ENCODE measurements at places on chromosomes 7 and 10.

DNA sequence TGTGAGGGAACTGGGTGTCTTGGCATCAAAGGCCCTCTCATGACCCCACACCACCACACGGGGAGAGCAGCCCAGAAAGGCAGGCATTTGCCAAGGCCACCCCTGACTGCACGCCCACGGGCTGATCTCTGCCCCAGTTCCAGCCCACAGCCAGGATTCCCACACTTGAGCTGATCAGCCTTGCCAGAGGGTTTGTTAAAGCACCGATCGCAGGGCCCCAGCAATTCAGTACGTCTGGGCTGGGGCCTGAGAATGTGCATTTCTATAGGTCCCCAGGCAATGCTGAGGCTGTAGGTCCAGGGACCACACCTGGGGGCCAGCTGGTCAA, 103.9 kb downstream of the TNS3 start:
- no peak overlapping the region for H3K27ac ChIP-seq
- H3K27me3 ChIP-seq, result no peaks in the 10 kb centered on the region
- H3K4me3 ChIP-seq, result no peak overlapping the region
- H3K36me3 ChIP-seq, result no peaks in the 10 kb centered on the region
- DNase-seq, result no peak

GRCh38 chr7:151882734-151883133, 5.8 kb upstream of the PRKAG2 start:
- H3K36me3 ChIP-seq, result no peaks in the 10 kb centered on the region
- no peak for DNase-seq
- H3K27me3 ChIP-seq, result no peaks in the 10 kb centered on the region
- peaks cover 5% of the 10 kb centered on the region for H3K4me1 ChIP-seq
- H3K27ac ChIP-seq, result no peak overlapping the region

DNA sequence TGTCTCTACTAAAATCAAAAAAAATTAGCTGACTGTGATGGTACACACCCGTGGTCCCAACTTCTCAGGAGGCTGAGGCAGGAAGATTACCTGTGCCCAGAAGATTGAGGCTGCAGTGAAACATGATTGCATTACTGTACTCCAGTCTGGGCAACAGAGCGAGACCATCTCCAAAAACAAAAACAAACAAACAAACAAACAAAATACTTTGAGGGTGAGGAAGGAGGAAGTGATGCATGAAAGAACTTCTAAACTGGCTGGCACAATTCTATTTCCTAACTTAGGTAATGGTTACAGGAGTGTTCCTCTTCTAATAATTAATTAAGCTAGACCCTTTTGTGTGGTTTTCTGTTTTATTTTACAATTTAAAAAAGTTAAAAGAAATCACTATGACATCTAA, 15.5 kb downstream of the WAPL start:
- H3K4me3 ChIP-seq, result no peak overlapping the region
- no peak overlapping the region for H3K27ac ChIP-seq
- H3K27me3 ChIP-seq, result no peaks in the 10 kb centered on the region
- peaks cover 22% of the 10 kb centered on the region for H3K4me1 ChIP-seq

DNA sequence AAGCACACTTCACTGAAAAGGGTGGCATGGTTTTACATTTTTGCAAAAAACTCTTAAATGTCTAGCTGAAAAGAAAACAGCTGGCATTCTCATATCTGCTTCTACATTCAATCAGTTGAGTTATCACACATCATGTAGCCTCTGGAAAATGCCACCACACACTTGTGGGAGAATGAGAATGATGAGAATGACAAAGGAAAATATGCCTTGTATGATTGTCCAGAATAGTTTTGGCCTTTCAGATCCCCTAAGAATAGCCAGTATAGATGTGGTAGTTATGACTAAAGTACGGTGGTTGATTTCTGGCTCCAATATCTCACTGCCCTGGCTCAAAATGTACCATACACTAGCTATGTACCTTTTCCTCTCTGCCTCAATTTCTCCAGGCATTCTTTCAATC, 30.2 kb upstream of the FRMD4A start:
- no peaks in the 10 kb centered on the region for H3K27me3 ChIP-seq
- no peaks in the 10 kb centered on the region for H3K4me1 ChIP-seq
- no peak overlapping the region for H3K4me3 ChIP-seq

- H3K36me3 ChIP-seq, result no peaks in the 10 kb centered on the region
- H3K4me3 ChIP-seq, result no peak overlapping the region
- H3K4me1 ChIP-seq, result no peaks in the 10 kb centered on the region
- H3K27me3 ChIP-seq, result no peaks in the 10 kb centered on the region
- DNase-seq, result no peak
Measured at GRCh38 chr7:89085580-89085979, 290.0 kb upstream of the TEX47 start.

DNA sequence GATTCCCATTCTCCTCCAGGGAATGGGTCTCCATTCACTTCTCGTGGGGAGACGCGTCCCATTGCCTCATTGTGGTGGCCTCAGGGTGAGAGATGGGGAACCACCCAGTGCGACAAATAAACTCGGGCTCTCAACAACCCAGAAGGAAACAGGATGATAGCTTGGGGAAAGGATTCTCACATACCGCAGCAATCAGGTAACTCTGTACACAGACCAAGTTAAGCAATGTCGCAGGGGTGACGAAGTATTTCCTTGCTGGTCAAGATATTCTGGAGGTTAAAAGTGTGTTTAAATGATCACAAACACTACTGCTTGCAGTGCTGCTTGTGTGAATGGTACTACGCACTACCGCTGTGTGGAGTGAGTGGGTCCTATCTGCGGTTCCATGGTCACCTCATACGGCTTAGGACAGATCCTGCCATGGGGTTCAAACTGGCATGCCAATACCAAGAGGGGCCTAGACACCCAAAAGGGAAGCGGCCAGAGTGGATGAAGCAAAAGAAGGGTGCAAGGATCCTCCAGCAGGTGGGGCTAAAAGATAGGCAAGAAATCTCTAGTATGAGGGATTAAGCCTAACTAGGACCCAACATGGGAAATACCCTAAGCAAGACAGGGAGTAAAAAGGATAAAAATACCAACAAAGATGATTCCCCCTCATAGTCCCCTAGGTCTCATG, 143.8 kb upstream of the TMEM106B start:
- peak; percentile 38 for DNase-seq
- H3K4me1 ChIP-seq, result no peaks in the 10 kb centered on the region
- no peak overlapping the region for H3K27ac ChIP-seq
- H3K27me3 ChIP-seq, result no peaks in the 10 kb centered on the region

GRCh38 chr7:17103170-17103569, 195.3 kb upstream of the AHR start:
- no peak overlapping the region for H3K4me3 ChIP-seq
- no peak overlapping the region for H3K27ac ChIP-seq
- no peak for DNase-seq
- H3K27me3 ChIP-seq, result no peaks in the 10 kb centered on the region
- no peaks in the 10 kb centered on the region for H3K36me3 ChIP-seq

DNA sequence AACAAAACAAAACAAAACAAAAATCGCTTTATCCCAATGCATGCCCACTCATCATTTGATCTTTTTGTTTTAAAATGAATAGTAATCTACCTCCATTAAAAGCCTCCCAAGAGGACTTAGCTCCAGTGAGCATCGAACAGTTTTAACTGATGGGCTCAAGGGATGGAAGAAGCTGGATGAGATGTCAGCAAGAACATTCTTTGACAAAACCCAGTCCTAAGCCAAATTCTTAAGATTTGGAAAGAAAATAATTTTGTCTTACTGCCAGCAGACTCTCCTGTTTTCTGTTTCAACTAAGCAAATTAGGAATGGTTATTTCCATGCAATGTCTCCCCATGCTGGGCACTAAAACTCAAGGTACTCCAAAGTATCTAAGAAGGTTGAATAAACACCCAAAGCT, 127.3 kb downstream of the RNLS start:
- DNase-seq, result no peak
- no peak overlapping the region for H3K27ac ChIP-seq
- H3K36me3 ChIP-seq, result no peaks in the 10 kb centered on the region

DNA sequence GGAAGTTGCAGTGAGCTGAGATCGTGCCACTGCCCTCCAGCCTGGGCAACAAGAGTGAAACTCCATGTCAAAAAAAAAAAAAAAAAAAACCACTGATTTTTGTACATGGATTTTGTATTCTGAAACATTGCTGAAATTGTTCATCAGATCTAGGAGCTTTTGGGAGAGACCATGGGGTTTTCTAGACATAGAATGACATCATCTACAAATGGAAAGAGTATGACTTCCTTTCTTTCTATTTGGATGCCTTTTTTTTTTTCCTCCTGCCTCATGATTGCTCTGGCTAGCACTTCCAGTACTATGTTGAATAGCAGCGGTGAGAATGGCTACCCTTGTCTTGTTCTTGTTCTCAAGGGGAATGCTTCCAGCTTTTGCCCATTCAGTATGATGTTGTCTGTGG, 89.1 kb downstream of the ANLN start:
- no peak overlapping the region for H3K4me3 ChIP-seq
- H3K27me3 ChIP-seq, result no peaks in the 10 kb centered on the region
- DNase-seq, result no peak
- no peaks in the 10 kb centered on the region for H3K36me3 ChIP-seq
- H3K27ac ChIP-seq, result no peak overlapping the region
- no peaks in the 10 kb centered on the region for H3K4me1 ChIP-seq

DNA sequence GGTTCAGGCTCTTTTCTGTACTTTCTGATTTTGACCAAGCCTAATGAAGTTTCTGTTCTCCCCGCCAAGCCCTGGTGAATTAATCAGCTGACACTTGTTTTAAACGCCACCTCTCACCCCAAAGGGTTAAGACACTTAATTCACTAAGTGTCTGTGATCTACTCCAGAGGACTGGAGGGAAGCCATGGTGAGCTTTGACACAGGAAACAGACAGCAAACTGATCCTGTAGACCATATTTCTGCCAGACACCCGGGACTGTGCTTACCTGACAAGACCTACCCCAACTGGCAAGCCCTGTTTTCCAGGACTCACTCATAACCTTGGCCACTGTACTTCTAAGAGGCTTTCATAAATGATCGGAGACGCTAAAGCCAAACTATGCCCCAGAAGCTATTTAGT, 126.0 kb downstream of the STRA8 start:
- DNase-seq, result no peak

- no peaks in the 10 kb centered on the region for H3K27me3 ChIP-seq
- H3K27ac ChIP-seq, result no peak overlapping the region
- H3K36me3 ChIP-seq, result no peaks in the 10 kb centered on the region
- H3K4me1 ChIP-seq, result no peaks in the 10 kb centered on the region
Measured at GRCh38 chr7:79130715-79131114, 322.8 kb downstream of the MAGI2 start.

DNA sequence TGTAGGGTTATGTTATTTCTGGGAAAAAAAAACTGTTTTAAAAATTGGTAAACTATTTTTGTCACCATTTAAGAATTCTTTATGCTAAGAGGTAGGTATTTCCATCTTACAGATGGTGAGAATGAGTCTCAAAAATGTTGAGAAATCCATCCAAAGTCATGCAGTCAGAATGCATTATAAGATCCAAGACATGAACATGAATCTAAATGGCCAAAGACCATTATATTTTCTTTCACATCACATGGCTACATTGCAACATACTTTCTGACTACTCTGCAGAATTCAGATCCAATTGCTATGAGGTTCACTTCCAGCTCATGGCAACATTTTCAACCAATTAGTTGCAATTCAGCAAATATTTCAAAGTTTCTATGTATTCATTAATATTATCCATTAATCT, 181.2 kb downstream of the TWIST1 start:
- no peak overlapping the region for H3K27ac ChIP-seq
- H3K27me3 ChIP-seq, result no peaks in the 10 kb centered on the region
- H3K4me3 ChIP-seq, result no peak overlapping the region
- no peaks in the 10 kb centered on the region for H3K36me3 ChIP-seq
- no peaks in the 10 kb centered on the region for H3K4me1 ChIP-seq

DNA sequence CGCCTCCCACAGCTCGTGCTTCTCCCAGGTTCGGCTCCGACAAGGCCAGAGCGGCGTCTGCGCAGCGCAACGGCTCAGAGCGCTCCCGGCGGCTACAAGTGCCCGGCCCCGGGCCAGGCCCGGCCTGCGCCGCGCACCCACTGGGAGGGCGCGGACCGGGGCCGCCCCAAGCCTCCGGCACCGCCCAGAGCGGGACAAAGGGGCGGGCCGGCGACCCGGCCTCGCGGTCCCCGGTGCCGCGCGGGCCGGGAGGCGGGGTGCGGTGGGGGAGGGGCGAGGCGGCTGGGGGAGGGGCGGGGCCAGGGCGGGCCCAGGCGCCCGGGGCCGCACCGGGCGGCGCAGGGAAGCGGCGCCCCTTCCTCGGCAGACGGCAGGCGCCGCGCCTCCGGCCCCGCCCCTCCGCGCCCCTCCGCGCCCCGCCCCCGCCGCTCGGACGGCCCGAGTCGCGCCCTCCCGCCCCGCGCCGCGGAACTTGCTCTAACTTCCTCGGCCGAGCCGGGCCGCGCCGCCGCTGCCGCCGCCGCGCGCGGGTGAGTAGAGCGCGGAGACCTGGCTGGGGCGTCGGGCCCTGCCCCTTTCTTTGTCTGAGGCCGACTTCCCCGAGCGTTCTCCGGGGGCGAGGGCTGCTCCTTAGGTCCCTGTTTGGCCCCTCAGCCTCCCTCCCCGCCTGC, at the start of gene TSPAN14:
Gene TSPAN14 (plus strand): TSS at position 469 of the 671 bp plus-strand sequence. CDS start 34,924 bp downstream, outside the sequence.
- H3K27ac ChIP-seq, result peak within 1 kb of the TSS; percentile 77
- DNase-seq, result peak; percentile 81
- peak within 1 kb of the TSS; percentile 93 for H3K4me3 ChIP-seq
- H3K27me3 ChIP-seq, result no peaks in the 10 kb centered on the region

DNA sequence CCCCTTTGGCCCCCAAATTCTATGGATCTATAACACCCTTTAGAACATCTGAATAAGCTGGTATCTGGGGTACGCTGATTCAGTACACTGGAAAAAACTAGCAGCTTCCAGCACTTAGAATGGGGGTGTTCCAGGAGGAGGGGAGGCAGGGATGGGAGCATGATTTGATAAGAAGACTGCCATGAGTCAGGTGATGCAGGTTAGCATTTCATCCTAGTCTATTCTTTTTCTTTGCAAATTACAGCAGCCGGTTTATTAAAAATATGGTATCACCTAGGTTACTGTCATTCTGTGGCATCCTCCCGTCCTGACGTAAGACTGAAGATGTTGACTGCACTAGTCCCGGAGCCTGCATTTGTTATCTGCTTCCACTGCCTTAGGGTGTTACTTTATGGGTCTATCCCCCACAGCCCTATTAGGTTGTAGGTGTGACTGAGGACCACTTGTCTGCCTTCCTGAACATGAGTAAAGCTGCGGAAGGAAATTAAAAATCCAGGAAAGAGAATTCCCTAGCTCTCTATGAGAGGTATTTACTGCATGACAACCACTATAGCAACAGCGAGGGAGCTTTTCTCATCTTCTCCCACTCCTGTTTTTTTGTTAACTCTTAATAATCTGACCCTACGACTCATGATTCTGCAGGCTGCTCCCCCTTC, 1.9 kb downstream of the HTR5A start:
- H3K4me3 ChIP-seq, result no peak overlapping the region
- no peaks in the 10 kb centered on the region for H3K4me1 ChIP-seq
- H3K36me3 ChIP-seq, result no peaks in the 10 kb centered on the region
- H3K27ac ChIP-seq, result no peak overlapping the region
- no peaks in the 10 kb centered on the region for H3K27me3 ChIP-seq

GRCh38 chr7:114843102-114843501, 78.8 kb upstream of the MDFIC start:
- no peak for DNase-seq
- H3K27me3 ChIP-seq, result no peaks in the 10 kb centered on the region
- H3K4me1 ChIP-seq, result no peaks in the 10 kb centered on the region
- no peak overlapping the region for H3K4me3 ChIP-seq
- no peaks in the 10 kb centered on the region for H3K36me3 ChIP-seq

- no peaks in the 10 kb centered on the region for H3K36me3 ChIP-seq
- DNase-seq, result no peak
- H3K27ac ChIP-seq, result no peak overlapping the region
- no peak overlapping the region for H3K4me3 ChIP-seq
- peaks cover 6% of the 10 kb centered on the region for H3K27me3 ChIP-seq
Measured at GRCh38 chr10:98453729-98454128, 7.0 kb upstream of the HPS1 start.

Data from CD8-positive, alpha-beta memory T cell (primary cell).